ENCODE measurements at places on chromosomes 1 and 21. TPM values are rescaled to one million over a fixed set of nuclear protein-coding genes. Genes with fewer than 3 reads are reported as not detected.

GRCh38 chr1:67605209-67605780 is 79.7 kb upstream of the GADD45A start:
- DNase-seq = no peak

DNA sequence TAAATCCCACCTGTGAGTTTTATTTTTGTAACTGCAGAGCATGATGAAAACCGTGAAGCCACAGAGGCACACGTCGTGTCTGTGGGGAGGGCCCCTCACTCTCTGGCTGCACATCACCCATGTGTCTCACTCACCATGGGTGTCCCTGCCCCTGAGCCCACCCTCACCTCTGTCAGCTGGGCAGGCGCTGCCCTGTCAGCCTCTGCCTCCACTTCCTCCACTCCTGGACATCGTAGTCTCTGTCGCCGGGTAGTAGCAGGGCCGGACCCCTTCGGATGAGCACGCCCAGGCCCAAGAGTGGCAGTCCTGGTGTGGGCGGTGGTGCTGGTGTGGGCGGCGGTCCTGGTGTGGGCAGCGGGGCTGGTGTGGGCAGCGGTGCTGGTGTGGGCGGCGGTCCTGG is 37.3 kb downstream of the COL18A1 start:
- no peak for DNase-seq

DNA sequence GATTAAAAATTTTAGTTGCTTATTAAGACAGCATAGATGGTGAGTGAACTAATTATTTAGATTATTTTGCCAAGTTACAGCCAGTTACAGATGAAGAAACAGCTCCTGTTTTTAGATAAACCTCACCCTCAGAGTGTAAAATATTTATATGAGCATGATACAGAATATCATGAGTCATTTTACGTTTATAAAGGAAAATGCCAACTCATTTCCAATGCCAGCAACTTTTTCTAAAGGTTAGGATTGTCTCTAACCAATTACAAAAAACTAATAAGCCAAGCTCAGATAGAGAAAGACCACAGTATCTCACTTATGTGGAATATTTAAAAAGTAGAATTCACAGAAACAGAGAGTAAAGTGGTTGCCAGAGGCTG is 590.1 kb downstream of the LTN1 start:
- no peak for DNase-seq

- DNase-seq = peak; percentile 25
Observed at GRCh38 chr1:203701606-203702005, 63.4 kb upstream of the LAX1 start.

DNA sequence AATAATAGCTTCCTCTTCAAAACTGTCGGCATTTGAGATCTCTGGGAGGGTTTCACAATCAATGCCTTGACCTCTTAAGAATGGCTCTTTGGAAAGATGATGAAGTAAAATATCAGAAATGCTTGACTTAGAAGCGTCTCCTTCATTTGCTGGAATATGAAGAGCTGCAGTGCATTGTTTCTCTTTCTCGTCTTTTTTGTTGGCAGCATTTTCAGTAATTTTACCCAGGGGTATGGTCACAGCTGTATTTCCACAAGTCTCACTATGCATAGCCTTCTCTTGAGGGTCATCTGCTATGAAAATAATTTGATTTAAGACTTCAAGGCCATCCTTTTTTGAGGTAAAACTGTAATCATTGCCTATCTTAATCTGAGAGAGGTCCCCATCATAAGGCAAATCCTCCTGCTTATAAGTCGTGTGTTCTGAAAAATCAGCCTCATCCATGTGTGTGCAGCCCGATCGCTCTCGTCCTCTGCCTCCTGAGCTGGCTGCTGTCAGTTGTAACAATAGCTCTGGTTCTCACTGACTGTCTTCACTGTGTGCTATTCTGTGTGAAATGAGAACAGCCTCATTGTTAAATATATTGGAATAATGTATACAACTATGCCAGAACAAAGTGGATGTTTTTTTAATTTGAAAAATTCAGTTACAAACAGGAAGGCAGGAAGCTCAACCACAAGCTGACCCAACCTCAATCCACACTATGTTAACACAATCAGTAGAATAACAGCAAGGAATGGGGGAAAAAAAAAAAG is 4.5 kb downstream of the AKNAD1 start:
- DNase-seq = no peak

GRCh38 chr1:147745271-147745670 is 15.1 kb downstream of the GJA5 start:
- DNase-seq = no peak

DNA sequence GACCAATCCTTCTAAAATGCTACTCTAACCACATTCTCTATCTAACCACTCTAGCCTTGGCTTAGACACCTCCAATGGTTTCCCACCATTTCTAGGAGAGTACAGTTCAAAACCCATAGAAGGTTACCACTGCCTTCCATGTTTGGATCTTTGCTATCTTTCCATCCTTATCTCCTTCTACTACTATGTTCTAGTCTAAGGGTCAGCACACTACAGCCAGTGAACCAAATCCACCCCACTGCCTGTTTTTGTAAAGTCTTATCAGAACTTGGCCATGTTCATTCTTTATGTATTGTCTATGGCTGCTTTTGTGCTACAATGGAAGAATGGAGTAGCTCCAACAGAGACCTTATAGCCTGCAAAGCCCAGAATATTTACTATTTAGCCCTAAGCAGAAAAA is 6.2 kb downstream of the MTF1 start:
- no peak for DNase-seq

GRCh38 chr1:25568834-25569596 is 25.6 kb downstream of the LDLRAP1 start:
- DNase-seq = no peak

DNA sequence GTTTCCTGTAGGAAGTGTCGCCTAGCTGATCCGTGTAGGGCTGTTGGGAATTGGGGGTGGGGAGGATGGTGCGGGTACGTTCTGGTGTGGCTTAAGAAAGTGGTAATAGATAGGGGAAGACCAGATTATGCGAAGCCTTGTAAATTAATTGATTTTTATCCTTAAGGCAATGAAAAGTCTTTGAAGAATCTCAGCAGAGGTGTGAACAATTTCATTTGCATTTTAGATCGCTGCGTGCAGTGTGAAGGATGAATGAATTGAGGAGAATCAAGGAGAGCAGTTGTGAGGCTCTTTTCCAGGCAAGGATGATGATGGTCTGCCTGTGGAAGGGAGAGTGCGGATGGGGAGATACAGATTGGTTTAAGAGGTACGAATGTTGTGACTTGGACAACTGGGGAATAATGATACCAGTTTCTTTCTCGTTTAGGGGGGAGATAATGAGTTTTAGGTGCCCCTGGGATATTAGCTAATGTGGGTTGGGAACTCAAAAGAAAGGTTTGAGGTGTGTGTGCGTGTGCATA is 813 bp upstream of the DEDD start:
- no peak for DNase-seq

- no peak for DNase-seq
Observed at GRCh38 chr1:197909384-197909783, 7.0 kb downstream of the C1orf53 start.

- DNase-seq = no peak
Observed at GRCh38 chr1:234724516-234725176, 114.7 kb upstream of the IRF2BP2 start.

GRCh38 chr1:172698224-172698623 is 39.3 kb downstream of the FASLG start:
- DNase-seq = no peak

DNA sequence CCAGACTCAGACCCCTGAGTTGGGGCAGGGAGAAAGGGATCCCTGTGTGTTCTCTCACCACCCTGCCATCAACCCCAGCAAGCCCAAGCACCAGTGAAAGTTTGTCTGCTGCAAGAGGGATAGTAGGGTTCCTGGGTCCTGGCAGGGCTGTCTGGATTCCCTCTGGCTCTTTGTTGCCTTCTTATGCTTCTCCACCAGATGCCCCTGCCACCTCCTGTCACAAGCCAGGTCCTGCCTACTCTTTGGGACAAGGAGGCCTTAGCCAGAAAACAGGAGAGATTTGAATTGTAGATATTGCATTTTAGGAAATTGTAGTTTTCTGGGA is 21.7 kb downstream of the UBE2T start:
- no peak for DNase-seq

GRCh38 chr1:31587720-31588423 is 11.6 kb downstream of the TINAGL1 start:
- no peak for DNase-seq

- DNase-seq = no peak
Observed at GRCh38 chr1:40699787-40700186, 8.3 kb downstream of the NFYC start.

DNA sequence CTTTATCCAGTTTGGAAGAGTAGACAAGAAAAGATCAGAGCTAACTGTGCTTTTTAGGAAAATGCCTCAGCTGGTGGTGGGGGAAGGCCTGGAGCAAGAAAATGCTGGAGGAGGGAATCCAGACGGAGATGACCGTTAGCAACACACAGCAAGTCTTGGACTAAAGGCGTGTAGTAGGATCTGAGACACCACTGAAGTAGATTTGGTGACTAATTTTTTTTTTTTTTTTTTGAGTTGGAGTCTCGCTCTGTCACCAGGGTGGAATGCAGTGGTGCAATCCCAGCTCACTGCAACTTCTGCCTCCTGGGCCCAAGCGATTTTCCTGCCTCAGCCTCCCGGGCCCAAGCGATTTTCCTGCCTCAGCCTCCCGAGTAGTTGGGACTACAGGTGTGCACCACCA is 41.2 kb downstream of the LPAR3 start:
- peak; percentile 48 for DNase-seq

GRCh38 chr1:221718381-221719277 is 23.3 kb downstream of the DUSP10 start:
- DNase-seq = no peak

DNA sequence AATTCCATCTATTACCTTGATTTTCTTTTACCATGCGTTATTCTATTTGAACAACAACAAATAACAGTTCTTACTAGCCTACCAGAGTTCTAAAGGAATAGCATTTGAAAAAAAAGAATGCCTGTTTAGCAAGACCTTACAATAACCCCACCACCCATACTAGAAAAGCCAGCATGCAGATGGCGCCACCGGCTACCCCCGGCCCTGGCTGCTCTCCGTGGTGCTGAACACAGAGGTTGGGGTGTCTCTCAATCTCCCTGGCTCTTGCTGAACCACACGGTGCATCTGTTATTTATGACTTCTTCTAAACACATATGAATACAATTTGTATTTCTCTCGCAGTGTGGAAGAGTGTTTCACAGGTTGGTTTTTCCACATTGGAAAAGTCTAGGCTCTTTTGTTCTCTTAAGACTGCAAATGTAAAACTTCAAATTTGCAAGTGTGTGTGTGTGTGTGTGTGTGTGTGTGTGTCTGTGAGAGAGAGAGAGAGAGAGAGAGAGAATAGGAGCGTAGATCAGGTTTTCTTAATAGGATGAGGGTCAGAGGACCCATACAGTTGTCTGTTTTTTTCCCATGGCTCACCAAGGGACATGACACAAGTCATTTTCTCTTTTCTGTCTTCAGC is 13.6 kb downstream of the GRIK3 start:
- no peak for DNase-seq

The HAO2 gene
- not detected for polyA plus RNA-seq

The AVPR1B gene
- not detected for polyA plus RNA-seq

The RUNX1 gene
- 91.0 TPM for polyA plus RNA-seq

The SMIM34 gene
- not detected for polyA plus RNA-seq

The SHE gene
- 0.01 TPM for polyA plus RNA-seq

The RPE65 gene
- not detected for polyA plus RNA-seq

The AGTRAP gene
- polyA plus RNA-seq = 75.6 TPM

The RCC2 gene
- polyA plus RNA-seq = 45.2 TPM

The BCL10 gene
- polyA plus RNA-seq = 11.4 TPM

The IPO13 gene
- polyA plus RNA-seq = 35.7 TPM

The LCE5A gene
- polyA plus RNA-seq = not detected

The HSD3B2 gene
- polyA plus RNA-seq = not detected
